COR-L47 (cell line): ENCODE measurements at places on chromosomes 16 and 17.
A peak's percentile ranks its signal among the peaks of the same experiment; 100 is the strongest.

- DNase-seq: peak; percentile 15
Observed at GRCh38 chr17:29593591-29594518, 923 bp downstream of the ANKRD13B start.

DNA sequence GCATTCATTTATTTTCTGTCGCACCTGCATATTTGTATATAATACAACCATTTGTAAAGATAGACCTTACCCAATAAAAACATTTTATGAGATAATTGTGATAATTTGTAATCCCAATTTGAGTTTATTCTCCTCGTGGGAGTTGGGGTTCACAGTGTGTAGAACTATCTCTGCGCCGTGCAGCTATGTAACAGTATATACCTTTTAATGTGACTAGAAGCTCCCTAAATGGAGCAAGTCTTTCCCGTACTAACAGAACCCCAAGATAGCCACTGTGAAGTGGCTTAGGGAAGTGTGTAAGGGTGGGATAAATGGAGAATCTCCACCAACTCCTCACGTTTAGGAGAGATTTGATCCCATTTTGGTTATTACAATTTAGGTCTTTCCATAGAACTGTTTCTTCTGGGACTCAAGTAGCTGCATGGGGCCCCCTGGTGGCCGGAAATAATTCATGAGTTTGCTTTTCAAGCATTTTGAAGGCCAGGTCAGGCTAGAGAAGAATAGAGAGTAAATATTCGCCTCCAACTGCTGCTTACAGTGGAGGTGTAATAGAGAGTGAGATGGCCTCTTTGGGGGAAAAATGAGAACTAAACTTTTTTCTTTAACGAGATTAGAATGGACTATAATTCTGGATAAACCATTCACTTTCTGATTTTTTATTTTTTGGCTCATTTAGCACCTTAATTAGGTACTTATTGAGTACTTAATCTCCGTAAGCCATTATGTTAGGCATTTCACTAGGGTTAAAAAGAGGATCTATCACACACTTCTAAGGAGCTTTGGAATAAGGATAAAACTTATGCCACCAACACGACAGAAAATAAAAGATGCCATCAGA lies 4.5 kb downstream of the TMEM100 start:
- peak; percentile 61 for DNase-seq

- DNase-seq: no peak
Observed at GRCh38 chr17:75830164-75831031, 13.8 kb downstream of the UNC13D start.

GRCh38 chr17:82751571-82752370 lies at the start of gene TBCD:
TSS of gene TBCD (plus strand) at chr17:82752065. CDS start at chr17:82752194, 129 bp downstream.
- DNase-seq: peak; percentile 85

DNA sequence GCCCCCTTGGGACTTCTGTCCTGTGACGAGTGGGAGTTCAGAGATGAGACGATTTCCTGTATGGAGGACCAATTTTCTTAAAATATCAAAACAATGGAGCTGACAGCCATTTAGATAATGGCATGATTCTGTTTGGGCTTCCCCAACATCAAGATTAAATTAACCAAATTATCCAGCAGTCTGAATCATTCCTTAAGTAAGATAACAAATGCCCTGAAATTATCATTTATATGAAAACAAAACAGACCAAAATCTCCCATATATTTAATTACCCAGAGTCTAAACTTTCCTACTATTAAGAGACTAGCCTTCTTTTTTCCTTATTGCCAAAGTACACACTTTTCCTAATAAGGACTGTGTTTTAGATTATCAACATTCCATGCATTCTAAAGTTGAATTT lies 550.1 kb upstream of the PSMD7 start:
- no peak for DNase-seq
